ENCODE measurements at places on chromosomes 5 and 9.

- DNase-seq, result no peak
Observed at GRCh38 chr9:127131871-127132270, 9.4 kb upstream of the ANGPTL2 start.

DNA sequence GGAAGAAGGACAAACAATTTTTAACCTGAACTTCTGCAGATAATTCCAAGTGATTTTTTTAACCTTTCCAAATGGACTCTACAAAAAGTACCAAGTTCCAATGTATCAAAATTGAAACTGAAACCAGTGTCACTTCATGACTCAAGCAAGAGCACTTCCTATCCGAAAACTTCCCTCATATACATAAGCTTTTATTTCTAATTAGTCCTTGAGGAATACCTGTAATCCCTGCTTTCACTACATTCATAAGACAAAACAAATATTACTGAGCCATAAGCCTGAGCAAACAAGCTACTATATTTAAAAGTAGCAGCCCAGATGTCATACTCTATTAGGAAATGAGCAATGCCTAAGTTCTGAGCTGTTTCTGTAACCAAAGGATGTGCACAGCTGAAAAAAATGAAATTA, 224.4 kb downstream of the EBF1 start:
- DNase-seq, result no peak

DNA sequence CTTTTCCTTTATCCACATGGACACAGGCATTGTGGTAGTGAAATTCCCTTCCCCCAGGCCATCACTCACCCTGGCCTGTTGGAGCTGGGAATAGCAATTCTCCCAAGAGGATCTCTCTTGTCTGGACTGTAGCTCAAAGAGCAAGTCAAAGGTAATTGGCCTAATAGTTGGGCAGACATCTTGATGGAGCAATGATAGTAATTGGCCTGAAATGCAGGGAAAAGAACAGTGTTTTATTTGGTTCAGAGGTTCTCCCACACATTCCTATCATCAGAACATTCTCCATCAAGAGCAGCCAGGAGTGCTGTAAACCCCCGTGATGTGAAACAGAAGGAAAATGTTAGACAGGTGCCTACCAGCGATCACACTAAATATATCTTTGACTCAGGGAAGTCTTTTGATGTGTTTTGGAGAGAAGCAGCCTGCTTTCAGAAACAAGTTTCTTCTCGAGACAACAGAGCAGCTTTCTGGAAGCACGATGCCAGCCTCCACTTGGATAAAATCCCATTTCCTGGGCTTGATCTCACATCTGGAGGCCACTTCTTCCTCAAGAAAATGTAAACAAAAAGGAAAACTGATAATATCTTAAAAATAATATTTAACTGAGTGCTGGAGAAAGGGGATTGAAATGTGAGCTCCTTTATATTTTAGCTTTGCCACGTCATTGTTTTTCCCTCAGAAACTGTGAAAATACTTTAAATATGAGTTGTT, 198.1 kb upstream of the WWC1 start:
- DNase-seq, result no peak

GRCh38 chr5:169548315-169548714, 35.3 kb upstream of the SPDL1 start:
- no peak for DNase-seq

GRCh38 chr9:120668399-120668798, 45.9 kb downstream of the MEGF9 start:
- no peak for DNase-seq

DNA sequence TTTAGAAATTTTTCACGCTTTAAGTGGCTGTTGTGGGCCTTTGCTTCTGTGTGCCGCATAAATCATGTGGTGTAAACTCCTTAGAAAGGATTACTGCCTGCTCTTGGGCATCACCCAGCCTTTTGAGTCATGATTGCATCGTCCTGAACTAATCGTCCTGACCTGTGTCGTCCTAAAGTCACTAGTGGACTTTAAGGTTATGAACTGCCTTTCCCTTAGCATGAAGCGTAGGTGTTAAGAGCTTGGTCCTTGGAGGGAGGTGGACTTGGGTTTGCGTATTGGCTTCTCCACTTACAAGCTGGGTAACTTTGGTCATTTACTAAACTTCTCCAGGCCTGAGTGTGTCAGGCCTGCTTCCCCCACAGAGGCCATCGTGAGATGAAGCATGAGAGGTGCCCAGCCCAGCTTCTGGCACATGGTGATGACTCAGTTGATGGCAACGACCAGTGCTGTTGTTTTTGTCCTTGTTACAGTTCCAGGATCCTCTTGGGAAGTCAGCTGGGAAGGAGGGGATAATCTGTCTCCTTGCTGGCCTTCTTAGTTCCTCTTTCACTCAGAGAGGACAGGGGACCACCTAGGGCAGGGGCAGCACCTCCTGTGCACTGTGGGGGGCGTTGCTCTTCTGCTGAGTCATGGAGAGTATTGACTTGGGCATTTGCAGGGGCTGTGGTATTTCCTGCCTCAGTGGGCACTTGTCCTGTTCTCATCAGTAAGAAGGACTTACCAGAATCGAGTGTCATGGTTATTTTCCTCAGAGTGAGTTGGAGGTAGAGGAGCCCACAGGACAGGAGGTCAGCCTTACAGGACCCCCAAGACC, 54.2 kb upstream of the NCS1 start:
- no peak for DNase-seq

GRCh38 chr9:1869843-1870242, 145.3 kb upstream of the SMARCA2 start:
- peak; percentile 49 for DNase-seq

DNA sequence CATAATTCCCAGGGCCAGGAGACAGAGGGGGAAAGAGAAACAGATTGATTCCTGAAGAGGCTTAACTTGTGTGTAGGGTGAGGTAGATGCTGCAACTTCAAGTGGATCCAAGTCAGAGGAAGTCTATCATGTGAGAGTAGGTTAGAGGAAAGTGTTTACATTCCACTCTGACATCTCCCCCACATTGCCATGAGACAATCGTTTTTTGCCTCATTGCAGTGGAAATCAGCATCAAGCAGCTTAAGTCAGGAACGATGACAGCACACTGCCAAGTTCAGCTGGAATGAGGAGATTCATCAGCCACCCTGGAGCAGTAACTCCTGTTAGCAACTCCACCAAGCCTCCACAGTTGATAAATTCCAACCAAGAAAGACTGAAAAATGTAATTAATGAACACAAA, 689.7 kb upstream of the MEF2C start:
- DNase-seq, result no peak
